CD4-positive, CD25-positive, alpha-beta regulatory T cell (primary cell): ENCODE measurements at places on chromosomes 11 and 22.

DNA sequence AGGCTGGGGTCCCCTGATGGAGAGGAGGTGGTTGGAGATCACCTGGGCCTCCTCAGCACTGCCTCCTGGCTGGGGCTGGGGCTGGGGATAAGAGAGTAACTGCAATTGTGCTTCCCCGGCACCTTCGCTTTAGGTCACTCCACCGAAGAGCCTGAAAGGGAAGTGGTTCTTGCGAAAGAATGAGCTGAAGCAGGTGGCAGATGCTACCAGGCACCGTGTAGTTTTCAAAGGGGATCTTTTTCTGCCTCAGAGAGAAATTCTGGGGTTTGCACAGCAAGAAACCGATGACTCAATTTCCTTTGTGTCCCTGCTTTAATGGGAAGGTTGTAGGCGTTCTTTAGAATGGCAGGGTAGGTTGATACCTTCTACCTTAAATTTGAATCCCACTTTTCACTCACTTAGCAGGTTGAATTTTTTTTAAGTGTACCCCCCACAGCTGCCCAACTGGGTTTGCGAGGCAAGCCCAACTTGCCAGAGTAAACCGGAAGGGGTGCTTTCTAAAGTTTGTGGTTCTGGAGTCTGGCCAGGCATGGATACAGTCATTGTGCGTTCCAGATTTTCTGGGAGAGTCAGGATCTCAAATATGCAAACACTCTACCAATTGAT lies 5.3 kb downstream of the CD44 start:
- peak; percentile 88 for DNase-seq

GRCh38 chr22:48696371-48696770 lies 1131.3 kb downstream of the BRD1 start:
- no peak for DNase-seq

DNA sequence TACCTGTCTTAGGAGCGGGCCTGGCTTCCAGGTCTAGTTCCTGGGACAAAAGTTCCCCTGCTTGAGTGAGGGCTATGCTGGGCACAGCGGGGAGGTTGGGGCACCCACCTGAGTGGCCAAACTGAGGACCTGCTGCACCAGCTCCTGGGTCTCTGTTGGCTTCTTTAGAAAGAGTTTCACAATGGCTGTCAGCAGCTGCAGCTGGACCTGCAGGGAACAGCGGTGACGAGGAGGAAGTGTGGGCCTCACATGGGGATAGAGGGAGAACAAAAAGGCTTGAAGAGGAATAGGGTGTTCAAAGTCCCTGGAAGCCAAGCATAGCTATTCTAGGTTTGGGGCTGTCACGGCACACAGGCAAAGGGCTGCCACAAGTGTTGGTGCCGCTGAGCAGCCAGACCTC lies 26.7 kb upstream of the RASL10A start:
- no peak for DNase-seq

GRCh38 chr11:116694815-116695590 lies 77.8 kb downstream of the BUD13 start:
- DNase-seq: no peak

DNA sequence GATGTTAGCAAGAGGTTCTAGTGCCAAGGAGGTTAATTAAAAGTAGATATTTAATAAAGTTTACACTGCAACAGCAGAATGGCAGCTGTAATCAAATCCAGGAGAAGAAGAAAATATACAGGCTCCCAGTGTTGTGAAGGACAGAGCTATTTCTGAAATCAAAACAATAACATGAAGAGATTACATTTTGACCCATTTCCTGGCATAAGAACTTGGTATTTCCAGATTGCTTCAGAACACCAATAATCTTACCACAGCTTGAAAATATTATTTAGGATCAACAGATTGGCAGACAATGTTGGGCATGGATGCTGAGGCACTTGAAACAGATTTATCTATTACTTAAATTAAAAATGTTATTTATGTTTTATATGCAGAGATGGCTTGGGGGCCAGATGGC lies 692.5 kb downstream of the KCNA4 start:
- DNase-seq: no peak

DNA sequence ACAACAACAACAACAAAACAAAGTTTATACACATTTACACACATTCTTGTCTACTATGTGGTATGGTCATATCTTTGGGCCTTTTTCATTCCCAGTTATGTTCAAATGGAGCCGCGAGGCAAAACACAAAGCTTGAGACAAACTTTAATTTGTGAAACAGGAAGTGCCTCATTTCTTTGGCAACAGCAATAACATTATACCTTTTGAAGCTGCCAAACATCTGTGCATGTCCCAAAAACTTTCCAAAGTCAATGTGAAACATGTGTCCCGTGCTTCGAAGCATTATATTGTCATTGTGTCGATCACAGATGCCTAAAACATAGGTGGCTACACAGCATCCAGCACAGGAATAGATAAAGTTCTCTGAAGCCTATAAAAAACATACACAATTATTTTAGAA lies 25.0 kb upstream of the RPS13 start:
- no peak for DNase-seq

DNA sequence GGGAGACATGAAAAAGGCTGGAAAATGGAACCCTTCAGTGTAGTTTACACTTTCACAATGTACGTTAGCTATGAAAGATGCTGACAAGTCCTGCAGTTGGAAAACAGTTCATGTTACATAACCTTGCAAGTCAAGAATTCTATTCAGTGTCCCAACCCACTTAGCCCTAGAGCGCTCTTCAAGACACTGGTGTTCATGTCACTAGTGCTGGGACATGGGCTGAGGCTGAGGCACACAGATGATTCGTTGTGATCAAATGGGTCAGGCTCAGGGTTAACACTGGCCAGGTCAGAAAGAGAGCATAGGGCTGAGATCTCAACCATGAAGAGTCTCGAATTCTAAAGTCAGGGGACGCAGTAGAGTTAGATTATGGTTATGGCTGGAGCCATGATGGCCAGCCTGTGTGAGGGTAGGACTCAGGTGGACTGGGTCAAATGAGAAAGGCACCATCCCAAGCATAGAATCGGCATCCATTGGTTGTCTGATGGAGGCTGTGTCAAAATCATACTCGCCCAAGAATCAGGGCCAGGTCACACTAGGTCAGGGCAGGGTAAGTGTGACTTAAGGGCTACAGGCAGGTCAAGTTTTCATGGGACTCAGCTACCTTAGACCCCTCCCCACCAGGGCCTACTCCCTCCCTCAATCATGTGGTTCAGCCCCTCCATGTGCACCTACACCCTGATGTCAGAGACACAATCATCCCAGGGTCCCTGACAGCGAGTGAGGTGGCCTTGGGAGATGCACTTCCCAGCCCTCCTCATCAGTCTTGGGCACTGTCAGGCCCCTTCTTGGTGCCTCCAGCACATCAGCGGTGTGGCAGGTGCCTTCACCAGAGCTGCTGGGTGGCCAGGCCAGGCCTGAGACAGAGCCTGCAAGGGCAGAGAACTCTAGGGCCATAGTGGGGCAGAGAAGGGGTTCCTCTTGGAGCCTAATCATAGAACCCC lies 20.2 kb downstream of the IGLL5 start:
- DNase-seq: no peak

GRCh38 chr11:12467610-12468009 lies 90.2 kb downstream of the PARVA start:
- DNase-seq: no peak

GRCh38 chr11:113629562-113629961 lies 76.5 kb downstream of the TMPRSS5 start:
- no peak for DNase-seq

GRCh38 chr22:46695346-46696228 lies 42.5 kb downstream of the CERK start:
- DNase-seq: no peak

GRCh38 chr11:64755681-64756361 lies 4.0 kb downstream of the PYGM start:
- no peak for DNase-seq

DNA sequence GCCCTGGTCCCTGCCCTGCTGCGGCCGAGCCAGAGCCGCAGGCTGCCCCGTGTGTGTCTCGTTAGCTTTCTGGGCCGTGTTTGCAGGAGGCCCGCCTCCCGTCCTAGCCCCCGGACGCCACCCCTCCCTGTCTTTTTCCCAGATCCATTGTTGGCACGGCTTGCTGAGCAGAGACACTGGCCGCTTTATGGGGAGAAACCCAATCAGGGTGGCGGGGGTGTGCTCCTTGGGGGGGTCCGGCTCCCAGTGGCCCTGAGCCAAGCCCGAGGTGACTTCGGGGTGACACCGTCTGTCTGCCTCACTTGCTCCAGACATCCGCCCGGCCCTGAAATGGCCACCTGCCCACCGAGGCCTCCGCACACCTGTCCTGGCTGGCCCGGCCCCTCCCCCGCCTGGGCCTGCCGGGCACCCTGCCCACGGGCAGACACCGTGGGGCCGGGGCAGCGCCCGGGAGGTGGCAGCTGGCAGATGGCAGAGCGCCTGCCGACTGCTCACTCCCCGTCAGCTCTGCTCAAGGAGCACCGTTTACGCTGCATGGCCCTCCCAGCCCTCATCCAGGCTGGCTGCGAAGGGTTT lies 43.1 kb upstream of the PPARA start:
- DNase-seq: no peak

- DNase-seq: no peak
These were observed 4.9 kb downstream of the RAB3IL1 start for GRCh38 chr11:61912530-61912898.

GRCh38 chr11:63564784-63565350 lies 1.7 kb upstream of the PLAAT2 start:
- DNase-seq: no peak

DNA sequence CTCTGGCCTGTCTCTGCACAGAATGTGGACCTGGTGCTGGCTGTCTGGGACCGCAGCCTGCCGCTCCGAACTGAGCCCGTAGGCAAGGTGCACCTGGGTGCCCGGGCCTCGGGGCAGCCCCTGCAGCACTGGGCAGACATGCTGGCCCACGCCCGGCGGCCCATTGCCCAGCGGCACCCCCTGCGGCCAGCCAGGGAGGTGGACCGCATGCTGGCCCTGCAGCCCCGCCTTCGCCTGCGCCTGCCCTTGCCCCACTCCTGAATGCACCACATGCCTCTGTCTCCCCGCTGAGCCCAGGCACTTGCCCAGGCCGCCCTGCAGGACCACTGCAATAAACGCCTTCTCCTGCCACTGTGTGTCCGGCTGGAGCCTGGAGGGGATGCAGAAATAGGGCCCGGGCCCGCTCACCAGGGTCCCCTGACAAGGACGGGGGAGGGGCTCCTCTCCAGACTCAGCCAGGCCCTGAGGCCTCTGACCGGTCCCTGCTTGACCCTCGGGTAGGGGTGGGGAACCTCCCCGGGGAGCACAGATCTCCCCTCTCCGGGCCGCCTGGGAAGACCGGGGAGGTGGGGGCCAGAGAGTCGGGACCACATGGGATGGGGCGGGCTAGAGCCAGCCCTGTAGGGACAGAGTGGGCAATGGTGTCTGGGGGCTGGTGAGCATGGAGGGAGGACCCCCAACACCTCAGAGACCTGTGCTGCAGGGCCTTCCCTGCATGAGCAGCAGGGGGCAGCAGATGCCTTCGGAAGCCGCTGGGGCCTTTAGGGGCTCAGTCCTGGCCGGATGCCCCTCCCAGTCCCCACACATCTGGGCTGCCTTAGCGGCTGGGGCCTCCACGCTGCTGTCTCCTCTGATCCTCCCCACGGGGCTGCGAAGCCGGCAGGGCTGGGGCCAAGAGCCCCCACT lies 1.4 kb upstream of the TNNI2 start:
- DNase-seq: peak; percentile 68

- DNase-seq: peak; percentile 7
These were observed 281.9 kb downstream of the CADM1 start for GRCh38 chr11:115222218-115222862.

DNA sequence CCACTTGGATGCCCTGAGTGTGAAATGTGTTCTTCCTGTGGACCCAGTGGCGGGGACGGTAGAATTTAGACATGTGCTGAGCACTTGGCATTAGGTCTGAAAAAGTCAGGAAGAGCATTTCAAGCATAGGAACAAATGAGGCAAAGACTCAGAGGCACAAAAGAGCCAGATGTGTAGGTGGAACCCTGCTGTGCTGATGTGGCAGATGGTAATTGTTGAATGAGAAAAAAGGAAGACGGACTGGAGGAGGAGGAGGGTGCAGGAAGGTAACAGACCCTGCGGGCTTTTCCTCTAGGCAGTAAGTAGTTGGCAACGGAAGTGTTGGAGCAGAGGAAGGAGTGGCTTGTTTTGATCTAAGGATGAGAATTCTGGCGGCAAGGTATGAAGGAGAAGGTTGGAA lies 985.8 kb downstream of the TBC1D22A start:
- DNase-seq: no peak
